ENCODE measurements at places on chromosomes 1 and 21.

DNA sequence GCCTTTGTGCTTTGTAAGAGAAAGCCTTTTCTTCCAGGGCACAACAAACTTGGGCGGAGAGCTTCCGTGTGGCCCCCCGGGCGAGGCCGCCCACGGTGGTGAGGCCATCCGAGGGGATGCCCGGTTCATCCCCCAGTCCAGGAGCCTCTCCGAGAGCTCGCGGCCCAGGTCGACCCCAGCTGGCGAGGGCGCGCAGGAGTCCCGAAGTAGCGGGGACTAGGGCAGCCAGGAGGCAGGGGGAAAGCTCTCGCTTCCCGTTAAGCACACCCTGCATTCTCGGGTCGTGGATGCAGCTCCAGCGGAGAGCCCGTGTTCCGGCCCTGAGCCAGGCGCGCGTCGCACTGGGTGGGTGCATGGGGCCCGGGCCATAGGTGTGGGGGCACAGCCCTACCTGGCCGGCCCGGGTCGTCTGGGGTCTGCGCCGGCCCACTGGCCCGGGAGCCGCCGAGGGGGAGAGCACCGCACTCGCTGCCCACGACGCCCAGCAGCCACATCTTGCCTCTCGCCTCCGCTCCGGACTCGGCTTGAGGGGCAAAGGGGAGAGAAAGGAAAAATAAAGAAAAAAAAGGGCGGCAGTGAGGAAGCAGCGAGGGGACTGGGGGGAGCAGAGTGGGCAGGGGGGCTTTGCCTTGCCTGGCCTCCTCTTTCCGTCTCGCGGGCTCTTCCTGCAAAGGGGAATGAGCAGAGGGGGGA, 1.8 kb downstream of the RNF220 start:
- DNase-seq: no peak

DNA sequence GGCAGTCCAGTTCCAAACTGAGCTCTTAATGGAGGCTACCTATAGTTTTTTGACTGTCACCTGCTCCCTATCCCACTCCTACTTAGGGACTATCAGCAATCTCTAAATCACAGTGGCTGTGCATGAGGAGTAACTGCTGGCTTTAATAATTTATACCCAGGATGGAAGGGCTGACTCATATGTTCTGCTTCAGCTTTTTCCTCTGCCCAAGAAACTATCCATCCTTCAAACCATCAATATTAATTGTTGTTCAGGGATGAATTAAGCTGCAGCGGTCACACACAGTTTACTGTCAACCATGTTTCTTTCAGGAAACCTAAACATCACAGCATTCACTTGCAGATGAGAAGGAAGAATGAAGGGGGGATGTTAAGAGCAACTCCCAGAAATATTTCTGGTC, 9.0 kb upstream of the PGBD5 start:
- no peak for DNase-seq

DNA sequence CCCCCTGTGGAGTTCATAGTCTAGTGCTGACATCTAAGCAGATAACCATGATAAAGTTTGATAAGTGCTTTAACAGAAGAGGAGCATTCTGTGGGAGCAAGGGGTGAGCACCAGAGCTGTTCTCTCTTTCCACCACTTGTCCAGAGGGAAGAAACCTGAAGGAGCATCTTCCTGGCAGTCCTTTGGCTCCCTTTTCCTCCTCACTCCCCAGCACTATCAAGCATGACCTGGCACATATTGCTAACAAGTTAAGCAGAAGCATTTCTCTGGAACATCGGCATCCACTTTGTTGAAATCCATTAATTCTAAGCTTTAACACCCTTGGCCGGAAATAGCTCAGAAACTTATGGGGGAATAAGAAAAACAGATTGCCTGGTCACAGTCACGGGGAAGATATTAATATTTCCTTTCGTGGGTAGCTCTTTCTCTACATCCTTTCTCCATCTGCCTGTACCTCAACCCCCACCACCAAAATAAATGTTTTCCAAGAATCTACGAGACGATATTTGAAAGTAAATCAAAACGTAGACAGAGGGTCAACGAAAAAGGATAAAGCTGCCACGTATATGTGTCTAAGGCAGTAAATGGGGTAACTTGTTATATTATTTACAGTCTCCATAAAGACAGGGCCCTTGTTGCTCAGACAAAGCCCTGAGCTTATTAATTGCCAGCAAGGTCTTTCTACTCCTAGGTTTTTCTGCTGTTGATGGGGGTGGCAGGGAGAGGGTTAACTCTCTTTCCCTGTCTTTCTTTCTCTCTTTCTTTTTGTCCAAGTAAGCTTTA, 351.4 kb downstream of the NUF2 start:
- DNase-seq: no peak

- DNase-seq: no peak
Measured at GRCh38 chr1:92877081-92877711, 45.4 kb downstream of the RPL5 start.

DNA sequence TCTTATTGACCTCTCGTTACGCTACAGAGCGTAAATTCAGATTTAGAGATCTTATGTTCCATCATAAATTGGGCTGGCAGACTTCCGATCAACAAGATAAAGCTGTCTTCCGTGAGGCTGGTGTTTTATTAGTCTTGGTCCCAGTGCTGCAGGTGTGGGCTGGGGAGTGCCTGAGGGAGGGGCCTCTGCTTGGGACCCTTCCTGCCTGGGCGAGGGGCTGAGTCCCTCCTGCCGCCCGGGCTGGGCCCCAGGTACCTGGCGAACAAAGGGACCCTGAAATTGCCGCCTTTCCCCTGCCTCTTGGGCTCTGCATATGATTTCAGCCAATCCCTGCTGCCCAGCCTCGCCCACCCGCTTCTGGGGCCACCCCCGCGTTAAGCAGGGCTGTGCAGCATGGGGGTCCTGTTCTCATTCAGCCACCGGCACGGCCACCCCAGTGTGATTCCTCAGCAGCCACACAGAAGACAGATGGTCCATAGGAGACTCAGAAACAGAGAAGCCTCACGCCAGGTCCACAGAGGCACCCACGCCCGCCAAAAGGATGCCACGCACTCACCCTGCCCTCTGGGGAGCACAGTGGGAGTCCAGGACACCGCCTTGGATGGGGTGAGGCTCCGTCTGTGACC, 6.1 kb upstream of the SAMD11 start:
- no peak for DNase-seq

DNA sequence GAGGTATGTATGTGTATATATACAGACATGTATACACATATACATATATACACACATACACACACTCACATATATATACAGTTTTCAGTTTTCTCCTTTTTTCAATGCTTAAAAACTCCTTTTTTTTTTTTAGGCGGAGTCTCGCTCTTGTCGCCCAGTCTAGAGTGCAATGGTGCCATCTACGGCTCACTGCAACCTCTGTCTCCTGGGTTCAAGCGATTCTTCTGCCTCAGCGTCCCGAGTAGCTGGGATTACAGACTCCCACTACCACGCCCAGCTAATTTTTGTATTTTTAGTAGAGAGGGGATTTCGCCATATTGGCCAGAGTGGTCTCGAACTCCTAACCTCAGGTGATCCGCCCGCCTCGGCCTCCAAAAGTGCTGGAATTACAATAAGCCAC, 27.0 kb downstream of the STYXL2 start:
- DNase-seq: no peak

GRCh38 chr1:10495952-10496351, 21.2 kb downstream of the PEX14 start:
- DNase-seq: no peak

- DNase-seq: no peak
Measured at GRCh38 chr1:64828829-64829228, 84.0 kb downstream of the RAVER2 start.

DNA sequence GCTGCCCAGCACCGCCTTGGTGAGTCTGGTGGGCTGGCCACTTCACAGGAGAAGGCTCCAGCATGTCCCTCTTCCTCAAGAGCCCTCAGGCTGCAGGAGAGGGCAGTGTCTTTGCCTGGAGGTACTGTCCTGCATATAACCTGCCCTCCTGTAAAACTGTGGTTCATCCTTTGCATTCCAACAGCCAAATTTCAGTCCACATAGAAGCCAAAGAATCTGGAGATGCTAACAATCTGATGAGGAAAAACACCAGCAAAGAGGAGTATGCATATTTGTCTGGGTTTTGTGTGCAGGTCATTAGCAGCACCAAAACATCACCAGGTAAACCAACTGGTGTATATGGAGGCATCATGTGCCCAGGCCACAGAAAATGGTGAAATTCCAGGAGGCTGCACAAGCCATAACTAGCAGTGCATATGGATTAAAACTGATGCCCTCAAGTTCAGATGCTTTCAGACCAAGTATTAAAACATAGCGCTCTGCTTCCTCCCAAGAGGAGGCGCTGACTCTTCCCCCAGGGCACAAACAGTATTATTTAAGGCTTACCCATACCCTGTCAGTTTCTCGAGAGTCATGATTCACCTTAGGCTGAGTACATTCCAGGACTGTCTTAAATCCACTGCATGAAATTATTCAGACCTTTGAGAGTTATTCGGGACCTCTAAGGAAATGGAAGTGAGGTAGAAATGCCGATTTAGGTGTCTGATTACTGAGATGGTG, 150.5 kb upstream of the COA6 start:
- no peak for DNase-seq

GRCh38 chr1:61109910-61110309, 27.5 kb downstream of the NFIA start:
- no peak for DNase-seq

DNA sequence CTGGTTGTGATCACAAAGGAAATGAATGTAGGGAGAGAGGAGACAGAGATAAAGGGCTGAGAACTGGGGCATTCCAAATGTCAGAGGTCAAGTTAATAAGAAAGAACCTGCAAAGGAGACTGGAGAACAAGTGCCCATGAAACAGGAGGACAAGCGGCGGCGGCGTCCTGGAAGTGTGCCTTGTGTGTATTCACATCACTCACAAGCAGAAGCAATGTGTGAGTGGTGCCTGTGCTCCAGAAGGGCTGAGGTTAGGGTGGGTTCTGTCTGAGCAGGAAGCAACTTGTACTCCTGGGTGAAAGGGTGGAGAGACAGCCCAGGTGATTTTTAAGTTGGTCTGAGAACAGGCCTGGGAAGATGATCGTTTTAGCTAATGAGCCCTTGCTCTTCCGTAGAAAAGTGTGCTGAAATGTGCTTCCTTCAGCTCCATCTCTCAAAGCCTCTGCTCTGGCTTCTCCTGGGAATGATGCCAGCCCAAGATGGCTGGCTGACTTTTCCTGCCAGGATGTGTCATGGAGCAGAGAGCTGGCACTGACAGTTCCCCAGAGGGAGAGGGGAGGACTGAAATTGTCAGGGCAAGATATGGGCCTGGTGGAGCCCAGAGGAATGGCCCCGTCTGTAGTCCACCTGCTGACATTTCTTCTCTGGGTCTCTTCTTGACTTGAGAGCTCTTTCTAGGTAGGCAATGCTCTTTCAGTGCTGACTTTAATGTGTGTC, 25.1 kb upstream of the PLEKHA6 start:
- DNase-seq: peak; percentile 39

- DNase-seq: no peak
Measured at GRCh38 chr1:2322581-2323211, 68.7 kb downstream of the MORN1 start.

DNA sequence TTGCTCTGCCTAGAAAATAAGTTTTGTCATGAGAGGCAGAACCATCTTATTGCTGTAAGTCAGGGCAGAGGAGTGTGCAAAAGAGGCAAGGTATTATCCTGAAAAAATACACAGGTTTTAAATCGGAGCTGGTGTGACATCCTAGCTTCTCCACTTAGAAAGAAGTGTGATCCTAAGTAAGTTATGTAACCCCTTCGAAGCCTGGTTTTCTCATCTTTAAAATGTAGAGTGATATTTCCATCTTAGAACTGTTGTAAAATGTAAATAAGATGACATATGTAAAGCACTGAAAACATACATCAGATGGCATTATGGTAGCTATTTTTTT, 65.1 kb downstream of the IER5 start:
- no peak for DNase-seq

DNA sequence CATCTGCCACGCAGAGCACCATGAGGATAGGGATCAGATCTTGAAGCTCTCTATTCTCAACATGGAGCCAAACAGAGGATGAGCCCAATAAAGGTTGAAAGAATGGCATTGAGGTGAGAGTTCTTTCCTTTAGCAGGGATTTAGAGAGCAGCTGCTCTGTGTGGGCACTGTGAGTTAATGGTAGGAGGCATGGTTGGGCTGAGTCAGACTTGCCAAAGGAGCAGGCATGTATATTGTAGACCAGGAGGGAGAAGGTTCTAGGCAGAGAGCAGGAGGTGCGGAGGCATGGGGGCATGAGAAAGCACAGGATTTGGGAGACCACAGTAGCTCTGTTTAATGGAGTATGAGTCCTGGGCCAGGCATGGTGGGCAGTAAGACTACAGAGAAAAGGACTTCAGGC, 32.0 kb downstream of the TMEM53 start:
- DNase-seq: no peak

- DNase-seq: no peak
Measured at GRCh38 chr21:35273333-35273732, 224.2 kb upstream of the RUNX1 start.

- no peak for DNase-seq
Measured at GRCh38 chr1:19689856-19690255, 25.2 kb downstream of the HTR6 start.

GRCh38 chr1:44895919-44896734, 53.1 kb upstream of the PTCH2 start:
- no peak for DNase-seq

Measured in mucosa of gallbladder (tissue), 1 donor.